PC-3 (cell line): ENCODE measurements at places on chromosomes 1 and 21. TPM values are rescaled to one million over a fixed set of nuclear protein-coding genes. Genes with fewer than 3 reads are reported as not detected.

- DNase-seq: no peak
These were observed 385.5 kb downstream of the SIPA1L2 start for GRCh38 chr1:232244426-232244825.

- DNase-seq: peak; percentile 49
These were observed 1.4 kb downstream of the CXADR start for GRCh38 chr21:17514124-17514845.

DNA sequence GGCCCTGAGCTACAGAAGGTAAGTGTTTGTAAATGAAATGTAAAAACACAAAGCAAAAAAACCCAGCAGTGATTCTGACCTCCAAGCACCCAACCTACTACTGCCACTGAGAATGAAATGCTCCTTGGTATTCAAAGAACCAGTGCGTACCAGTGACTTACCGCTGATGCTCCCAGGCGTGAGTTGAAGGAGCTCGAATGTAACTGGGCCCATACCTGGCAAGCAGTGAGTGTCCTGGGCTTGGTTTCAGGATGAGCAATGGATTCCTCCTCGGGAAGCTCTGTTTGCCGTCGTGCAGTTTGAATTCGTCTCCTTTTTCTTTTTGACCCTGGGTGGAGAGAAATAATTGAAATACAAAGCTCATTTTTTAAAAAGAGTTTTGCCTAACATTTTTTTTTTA lies 121.9 kb downstream of the ATG4C start:
- DNase-seq: no peak

GRCh38 chr1:203328714-203329122 lies 22.2 kb downstream of the FMOD start:
- peak; percentile 21 for DNase-seq

DNA sequence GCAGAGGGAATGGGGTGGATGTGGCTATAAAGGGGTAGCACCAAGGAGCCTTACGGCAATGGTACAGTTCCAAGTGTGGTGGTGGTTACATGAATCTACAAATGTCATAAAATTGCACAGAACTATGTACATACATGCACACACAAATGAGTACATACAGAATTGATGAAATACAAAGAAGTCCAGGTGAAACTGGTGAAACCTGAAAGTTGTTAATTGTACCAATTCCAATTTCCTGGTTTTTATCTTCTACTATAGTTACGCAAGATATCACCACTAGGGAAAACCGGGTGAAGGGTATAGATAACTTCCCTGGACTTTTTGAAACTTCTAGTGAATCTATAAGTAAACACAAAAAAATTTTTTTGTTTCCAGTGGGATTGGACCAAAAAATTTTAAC lies 18.9 kb downstream of the HSF2BP start:
- peak; percentile 30 for DNase-seq

DNA sequence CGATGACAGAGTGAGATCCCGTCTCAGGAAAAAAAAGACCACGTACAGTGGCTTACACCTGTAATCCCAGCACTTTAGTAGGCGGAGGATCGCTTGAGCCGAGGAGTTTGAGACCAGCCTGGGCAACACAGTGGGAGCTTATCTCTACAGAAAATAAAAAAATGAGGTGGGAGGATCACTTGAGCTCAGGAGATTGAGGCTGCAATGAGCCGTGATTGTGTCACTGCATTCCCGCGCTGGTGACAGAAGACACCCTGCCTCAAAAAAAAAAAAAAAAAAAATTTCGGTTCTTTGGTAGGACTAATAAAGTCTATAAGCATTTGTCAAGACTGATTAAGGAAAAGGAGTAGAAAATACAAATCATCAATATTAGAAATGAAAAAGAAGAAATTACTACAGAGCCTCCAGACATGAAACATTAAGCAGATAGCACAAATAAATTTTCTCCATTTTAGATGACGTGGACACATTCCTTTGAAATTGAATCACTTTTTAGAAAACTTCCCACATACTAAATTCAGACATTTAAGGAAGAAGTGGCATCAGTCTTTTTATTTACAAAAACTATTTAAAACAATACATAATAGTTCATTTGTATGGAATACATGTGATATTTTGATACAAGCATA lies 30.4 kb downstream of the MORC3 start:
- DNase-seq: no peak

DNA sequence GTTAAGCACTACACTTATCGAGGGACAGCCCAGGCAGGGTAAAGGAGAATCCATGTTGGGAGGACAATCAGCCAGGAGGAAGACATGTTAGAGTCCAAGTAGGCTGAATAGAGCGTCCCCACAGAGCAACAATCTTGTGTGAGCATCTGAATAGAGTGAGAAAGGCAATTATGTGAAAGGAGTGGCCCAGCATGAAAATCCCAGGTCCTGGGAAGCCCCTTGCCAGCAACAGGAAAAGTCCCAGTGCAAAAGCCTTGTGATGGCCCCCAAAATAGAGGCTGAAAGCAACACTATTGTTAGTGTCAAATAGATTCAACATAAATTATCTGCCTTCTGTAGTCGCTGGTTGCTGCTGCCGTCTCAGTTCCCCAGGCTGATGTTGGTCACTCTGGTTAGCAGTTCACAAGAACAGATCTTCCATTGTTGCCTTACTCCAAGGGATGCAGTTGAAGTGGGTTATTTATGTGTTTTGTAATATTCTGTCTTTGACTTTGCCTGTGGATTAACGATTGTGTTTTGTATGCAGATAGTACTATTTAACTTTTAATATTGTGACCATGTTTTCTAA lies 12.1 kb upstream of the ABL2 start:
- DNase-seq: no peak

DNA sequence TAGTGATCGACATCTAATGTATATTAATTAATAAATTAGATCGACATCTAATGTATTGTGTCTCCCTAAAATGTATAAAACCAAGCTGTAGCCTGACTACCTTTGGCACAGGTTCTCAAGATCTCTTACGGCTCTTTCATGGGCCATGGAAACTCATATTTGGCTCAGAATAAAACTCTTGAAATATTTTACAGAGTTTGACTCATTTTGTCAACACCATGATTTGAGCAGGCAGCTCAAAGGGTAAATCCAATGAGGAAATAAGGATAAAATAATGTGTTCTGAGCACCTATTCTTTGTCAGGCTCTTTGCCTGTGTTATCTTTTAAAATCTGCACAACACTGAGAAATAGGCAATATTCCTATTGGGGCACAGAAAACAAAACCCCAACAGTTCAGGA lies 223.4 kb upstream of the DUSP10 start:
- DNase-seq: peak; percentile 98

- no peak for DNase-seq
These were observed 3.0 kb downstream of the LYST start for GRCh38 chr1:235863699-235864093.

- peak; percentile 7 for DNase-seq
These were observed 21.5 kb upstream of the PTPRF start for GRCh38 chr1:43509007-43509739.

DNA sequence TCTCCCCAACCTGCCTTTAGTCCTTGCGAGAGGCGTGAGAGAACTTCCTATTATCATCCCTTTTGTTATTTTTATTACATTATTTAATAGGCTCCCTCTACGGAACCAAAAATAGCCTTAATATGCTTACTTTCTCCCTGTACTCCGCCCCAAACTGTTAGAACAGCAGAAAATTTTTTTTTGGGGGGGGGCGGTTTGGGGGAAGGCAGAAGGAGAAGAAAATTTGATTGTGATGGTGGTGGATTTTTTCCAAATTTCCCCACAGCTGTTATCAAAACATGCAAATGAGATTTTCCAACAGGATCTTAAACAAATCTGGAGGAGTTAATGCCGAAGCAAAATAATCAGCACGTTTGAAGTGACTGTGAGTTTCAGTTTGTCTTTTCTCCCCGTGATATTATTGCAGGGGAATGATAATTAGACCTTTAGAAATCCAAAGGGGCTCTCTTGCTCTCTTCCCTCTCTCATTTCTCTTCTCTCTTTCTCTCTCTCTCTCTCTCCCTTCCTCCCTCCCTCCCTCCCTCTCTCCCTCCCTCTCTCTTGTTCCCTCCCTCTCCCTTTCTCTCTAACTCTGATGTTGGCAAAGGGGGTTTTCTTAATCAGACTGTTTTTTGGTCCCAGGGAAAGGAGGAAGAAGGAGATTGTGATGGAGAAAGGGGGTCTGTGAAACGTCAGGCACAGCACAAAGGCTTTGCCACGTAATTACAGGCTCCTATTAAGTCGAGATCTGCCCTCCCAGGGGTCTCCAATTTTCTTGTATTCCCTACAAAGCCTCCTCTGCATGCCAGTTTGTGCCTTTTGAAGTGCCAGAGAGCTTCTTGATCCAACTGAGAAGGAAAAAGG lies 1.1 kb upstream of the PRRX1 start:
- no peak for DNase-seq

Gene CREG1
- total RNA-seq: 55.7 and 63.9 TPM in 2 replicates

Gene HJV
- not detected in 2 replicates for total RNA-seq

Gene C8B
- total RNA-seq: not detected in 2 replicates

Gene OR2G3
- not detected in 2 replicates for total RNA-seq

Gene SELE
- total RNA-seq: 0.17 TPM in 1 of 2 replicates, not detected in the other
